ENCODE measurements at places on chromosomes 2 and 18. TPM values are rescaled to one million over a fixed set of nuclear protein-coding genes. Genes with fewer than 3 reads are reported as not detected.

Gene TSGA10
- 14.0 TPM for total RNA-seq

Gene PLGLB2
- total RNA-seq: not detected

DNA sequence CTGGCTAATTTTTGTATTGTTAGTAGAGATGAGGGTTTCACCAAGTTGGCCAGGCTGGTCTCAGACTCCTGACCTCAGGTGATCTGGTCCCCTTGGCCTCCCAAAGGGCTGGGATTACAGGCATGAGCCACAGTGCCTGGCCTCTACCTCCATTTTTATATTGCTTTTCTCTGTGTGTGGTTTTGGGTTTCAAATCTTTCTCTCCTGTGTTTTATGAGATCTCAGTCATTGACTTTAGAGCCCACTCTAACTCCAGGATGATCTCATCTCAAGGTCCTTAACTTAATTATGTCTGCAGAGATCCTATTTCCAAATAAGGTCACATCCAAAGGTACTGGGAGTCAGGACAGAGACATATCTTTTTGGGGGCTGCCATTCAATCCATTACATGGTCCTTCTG is 24.7 kb downstream of the ARL4C start:
- no peak overlapping the region for H3K4me3 ChIP-seq
- H3K4me1 ChIP-seq: no peaks in the 10 kb centered on the region
- no peaks in the 10 kb centered on the region for H3K36me3 ChIP-seq
- H3K27me3 ChIP-seq: no peaks in the 10 kb centered on the region

Gene IL37
- not detected for total RNA-seq

DNA sequence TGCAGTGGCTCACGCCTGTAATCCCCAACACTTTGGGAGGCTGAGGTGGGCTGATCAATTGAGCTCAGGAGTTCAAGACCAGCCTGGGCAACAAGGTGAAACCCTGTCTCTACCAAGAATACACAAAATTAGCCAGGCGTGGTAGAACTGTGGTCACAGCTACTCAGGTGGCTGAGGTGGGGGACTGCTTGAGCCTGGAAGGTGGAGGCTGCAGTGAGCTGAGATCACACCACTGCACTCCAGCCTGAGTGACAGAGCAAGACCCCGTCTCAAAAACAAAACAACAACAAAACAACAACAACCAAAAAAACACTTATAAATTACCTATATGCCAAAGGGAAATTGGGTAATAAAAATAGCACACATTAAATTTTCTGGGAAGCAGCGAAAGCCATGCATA is 141.6 kb downstream of the HDAC4 start:
- H3K4me1 ChIP-seq: peaks cover 31% of the 10 kb centered on the region
- H3K36me3 ChIP-seq: no peaks in the 10 kb centered on the region
- H3K4me3 ChIP-seq: no peak overlapping the region
- H3K27me3 ChIP-seq: no peaks in the 10 kb centered on the region

DNA sequence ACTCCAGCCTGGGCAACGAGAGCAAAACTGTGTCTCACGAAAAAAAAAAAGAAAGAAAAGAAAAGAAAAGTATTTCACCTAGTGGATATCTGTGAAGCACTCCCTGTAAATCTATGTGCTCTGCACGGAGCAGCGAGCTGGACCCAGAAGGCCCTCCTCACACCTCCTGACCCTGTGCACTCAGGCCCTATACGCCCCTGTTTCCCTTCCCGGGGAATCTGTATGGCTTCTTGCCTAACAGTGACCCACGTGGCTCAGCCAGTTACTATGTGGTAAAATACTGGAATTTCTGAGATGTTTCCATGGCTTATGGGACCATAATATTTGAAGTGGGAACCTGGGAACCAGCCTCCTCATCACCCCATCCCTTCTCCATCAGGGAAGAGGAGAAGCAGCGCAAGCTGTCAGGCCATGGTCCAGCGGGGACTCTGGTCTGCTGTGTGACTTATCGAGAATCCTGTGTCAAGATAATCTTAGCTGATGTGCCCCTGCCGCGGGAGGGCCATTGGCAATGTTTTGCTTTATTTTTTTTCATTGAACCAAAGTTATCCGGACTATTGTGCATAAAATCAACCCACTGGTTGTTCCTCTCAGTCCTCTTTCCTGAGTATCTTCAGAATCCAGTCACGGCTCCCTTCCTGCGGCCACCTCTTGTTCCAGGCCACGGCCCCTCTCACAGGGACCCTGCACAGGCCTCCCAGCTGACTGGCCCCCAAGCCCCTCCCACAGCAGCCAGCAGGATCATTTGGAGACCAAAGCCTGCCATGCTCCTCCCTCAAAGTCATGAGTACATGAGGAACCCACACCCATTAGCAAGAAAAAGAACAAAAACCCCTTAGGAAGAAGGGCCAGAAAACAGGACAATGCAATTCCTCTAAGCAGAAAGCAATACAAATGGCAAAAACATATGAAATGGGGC is 30.6 kb downstream of the SDC1 start:
- no peak overlapping the region for H3K4me3 ChIP-seq
- DNase-seq: no peak
- no peak overlapping the region for H3K27ac ChIP-seq
- no peaks in the 10 kb centered on the region for H3K27me3 ChIP-seq

Gene IL1A
- 0.54 TPM for total RNA-seq

- H3K4me1 ChIP-seq: peaks cover 8% of the 10 kb centered on the region
- no peaks in the 10 kb centered on the region for H3K27me3 ChIP-seq
- H3K27ac ChIP-seq: no peak overlapping the region
- H3K4me3 ChIP-seq: no peak overlapping the region
Observed at GRCh38 chr2:86417961-86418360, 23.2 kb upstream of the KDM3A start.

Gene DNER
- not detected for total RNA-seq

Gene PRSS56
- not detected for total RNA-seq

GRCh38 chr2:38381381-38382143 is 4.5 kb upstream of the ATL2 start:
- no peaks in the 10 kb centered on the region for H3K36me3 ChIP-seq
- no peak overlapping the region for H3K4me3 ChIP-seq
- DNase-seq: no peak
- H3K4me1 ChIP-seq: no peaks in the 10 kb centered on the region
- H3K27ac ChIP-seq: no peak overlapping the region
- no peaks in the 10 kb centered on the region for H3K27me3 ChIP-seq

Gene HRH4
- 0.46 TPM for total RNA-seq

- no peak for DNase-seq
- H3K4me3 ChIP-seq: no peak overlapping the region
- no peaks in the 10 kb centered on the region for H3K4me1 ChIP-seq
- H3K27ac ChIP-seq: no peak overlapping the region
- no peaks in the 10 kb centered on the region for H3K36me3 ChIP-seq
Observed at GRCh38 chr2:57962861-57963260, 83.7 kb upstream of the VRK2 start.

- peak within 1 kb of the TSS; percentile 79 for H3K27ac ChIP-seq
- H3K27me3 ChIP-seq: no peaks in the 10 kb centered on the region
- H3K4me1 ChIP-seq: peaks cover 62% of the 10 kb centered on the region
- H3K36me3 ChIP-seq: no peaks in the 10 kb centered on the region
- DNase-seq: peak; percentile 98
Observed at GRCh38 chr2:74421221-74421870, at the start of the genes C2orf81 and WDR54. Gene C2orf81, minus strand, starts transcription at chr2:74421619. Its CDS starts 59 bp downstream, at chr2:74421560. Gene WDR54, plus strand, starts transcription at chr2:74421730. Its CDS starts 424 bp downstream, at chr2:74422154.

DNA sequence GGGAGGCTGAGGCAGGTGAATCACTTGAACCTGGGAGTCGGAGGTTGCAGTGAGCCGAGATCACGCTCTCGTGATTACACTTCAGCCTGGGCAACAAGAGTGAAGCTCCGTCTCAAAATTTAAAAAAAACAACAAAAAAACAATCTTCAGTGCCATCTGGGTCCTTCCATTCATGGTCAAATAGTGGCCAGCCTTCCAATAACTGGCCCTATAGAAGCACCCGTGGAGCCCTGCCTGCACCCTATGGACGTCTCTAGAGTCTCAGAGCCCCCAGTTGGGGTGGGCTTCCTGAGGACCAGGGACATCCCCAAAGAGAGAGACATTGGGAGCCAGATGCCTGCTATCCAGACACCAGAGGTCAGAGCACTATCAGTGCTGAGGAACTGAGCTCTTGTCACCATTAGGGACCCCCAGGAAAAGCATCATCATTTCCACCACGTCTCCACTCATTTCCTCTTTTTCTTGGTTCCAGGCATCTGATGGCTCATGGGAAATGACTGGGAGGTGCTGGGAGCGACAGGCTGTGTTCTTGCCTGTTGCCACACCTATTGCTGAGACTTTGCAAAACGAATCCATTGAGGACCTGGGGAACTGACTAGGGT is 9.4 kb downstream of the NEU2 start:
- H3K27ac ChIP-seq: no peak overlapping the region
- no peaks in the 10 kb centered on the region for H3K27me3 ChIP-seq
- no peak overlapping the region for H3K4me3 ChIP-seq

DNA sequence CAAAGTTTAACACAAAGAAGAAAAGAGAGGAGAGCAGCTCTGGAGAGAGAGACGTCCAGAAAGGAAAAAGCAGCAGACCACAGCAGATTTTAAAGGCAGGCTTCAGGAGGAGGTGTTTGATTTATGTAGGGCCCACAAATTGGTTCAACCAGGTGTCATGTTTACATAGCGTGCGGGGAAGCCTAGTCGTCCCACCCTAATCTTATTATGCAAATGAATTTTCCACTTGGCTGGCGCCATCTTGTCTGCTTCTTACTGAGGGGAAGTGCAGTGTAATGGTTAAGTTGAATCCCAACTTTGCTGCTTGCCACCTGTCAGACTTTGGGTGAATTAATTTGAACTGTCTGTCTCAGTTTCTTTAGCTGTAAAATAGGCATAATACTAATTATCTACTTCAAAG is 282.4 kb upstream of the CYRIA start:
- H3K4me1 ChIP-seq: no peaks in the 10 kb centered on the region
- no peak for DNase-seq
- H3K36me3 ChIP-seq: no peaks in the 10 kb centered on the region
- H3K4me3 ChIP-seq: no peak overlapping the region

Gene STK11IP
- total RNA-seq: 44.0 TPM

Gene CHRNG
- total RNA-seq: not detected

Gene DCDC2C
- total RNA-seq: not detected

DNA sequence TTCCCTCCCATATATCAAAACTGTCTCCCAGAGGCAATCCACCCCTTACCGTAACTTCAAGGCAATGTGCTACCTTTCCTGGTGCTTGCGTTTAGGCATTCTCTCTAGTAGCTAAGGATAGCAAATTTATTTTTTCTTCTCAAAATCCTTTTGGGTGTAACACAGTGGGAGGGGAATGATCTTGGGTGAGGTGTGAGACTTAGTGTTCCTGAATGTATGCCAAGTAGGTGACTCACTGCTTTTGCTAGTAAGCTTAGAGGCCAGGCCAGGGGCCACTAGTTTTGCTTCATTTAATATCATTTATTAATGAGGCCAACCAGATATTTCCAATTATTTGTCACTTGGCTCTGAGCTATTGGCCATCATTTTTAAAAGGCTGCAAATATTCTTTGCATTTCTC is 135.5 kb downstream of the NAPG start:
- H3K36me3 ChIP-seq: no peaks in the 10 kb centered on the region
- no peaks in the 10 kb centered on the region for H3K4me1 ChIP-seq
- no peak overlapping the region for H3K4me3 ChIP-seq
- H3K27ac ChIP-seq: no peak overlapping the region

Gene SERPINB12
- total RNA-seq: not detected

Gene KRTCAP3
- 2.2 TPM for total RNA-seq

GRCh38 chr18:61635901-61636528 is 256.8 kb downstream of the RNF152 start:
- no peaks in the 10 kb centered on the region for H3K4me1 ChIP-seq
- H3K4me3 ChIP-seq: no peak overlapping the region
- DNase-seq: no peak

DNA sequence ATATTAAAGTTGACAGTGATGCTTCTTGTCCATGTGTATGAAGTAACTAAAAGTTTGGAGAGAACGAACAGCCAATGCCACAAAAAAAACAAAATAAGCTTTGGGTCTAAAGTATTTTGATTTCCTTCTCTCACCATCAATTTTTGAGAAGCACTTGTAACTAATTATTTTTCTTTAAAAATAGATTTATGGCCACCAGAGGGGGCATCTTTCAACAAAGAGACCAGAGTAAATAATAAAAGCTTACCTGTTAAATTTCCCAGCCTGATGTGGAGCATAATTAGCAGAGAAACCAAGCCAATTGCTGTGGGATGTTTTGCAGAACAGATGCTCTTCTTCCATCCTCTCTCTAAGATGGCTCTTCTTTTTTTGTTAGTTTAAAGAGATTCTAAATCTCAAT is 29.0 kb downstream of the LINC00305 start:
- H3K36me3 ChIP-seq: no peaks in the 10 kb centered on the region
- no peak overlapping the region for H3K27ac ChIP-seq
- DNase-seq: no peak
- H3K4me1 ChIP-seq: no peaks in the 10 kb centered on the region
- no peak overlapping the region for H3K4me3 ChIP-seq

- no peaks in the 10 kb centered on the region for H3K4me1 ChIP-seq
- peak; percentile 75 for DNase-seq
- H3K27me3 ChIP-seq: peaks cover 22% of the 10 kb centered on the region
- H3K27ac ChIP-seq: no peak overlapping the region
- no peaks in the 10 kb centered on the region for H3K36me3 ChIP-seq
- no peak overlapping the region for H3K4me3 ChIP-seq
Observed at GRCh38 chr2:11681722-11682589, 12.0 kb upstream of the NTSR2 start.

- H3K4me1 ChIP-seq: peaks cover 12% of the 10 kb centered on the region
- H3K36me3 ChIP-seq: peaks cover 100% of the 10 kb centered on the region
- peak; percentile 69 for DNase-seq
- H3K4me3 ChIP-seq: no peak overlapping the region
- no peak overlapping the region for H3K27ac ChIP-seq
Observed at GRCh38 chr2:239061824-239062570, 214.1 kb downstream of the TWIST2 start.

- H3K4me1 ChIP-seq: peaks cover 34% of the 10 kb centered on the region
- no peaks in the 10 kb centered on the region for H3K36me3 ChIP-seq
Observed at GRCh38 chr2:158967731-158968395, 577 bp upstream of the TANC1 start.

DNA sequence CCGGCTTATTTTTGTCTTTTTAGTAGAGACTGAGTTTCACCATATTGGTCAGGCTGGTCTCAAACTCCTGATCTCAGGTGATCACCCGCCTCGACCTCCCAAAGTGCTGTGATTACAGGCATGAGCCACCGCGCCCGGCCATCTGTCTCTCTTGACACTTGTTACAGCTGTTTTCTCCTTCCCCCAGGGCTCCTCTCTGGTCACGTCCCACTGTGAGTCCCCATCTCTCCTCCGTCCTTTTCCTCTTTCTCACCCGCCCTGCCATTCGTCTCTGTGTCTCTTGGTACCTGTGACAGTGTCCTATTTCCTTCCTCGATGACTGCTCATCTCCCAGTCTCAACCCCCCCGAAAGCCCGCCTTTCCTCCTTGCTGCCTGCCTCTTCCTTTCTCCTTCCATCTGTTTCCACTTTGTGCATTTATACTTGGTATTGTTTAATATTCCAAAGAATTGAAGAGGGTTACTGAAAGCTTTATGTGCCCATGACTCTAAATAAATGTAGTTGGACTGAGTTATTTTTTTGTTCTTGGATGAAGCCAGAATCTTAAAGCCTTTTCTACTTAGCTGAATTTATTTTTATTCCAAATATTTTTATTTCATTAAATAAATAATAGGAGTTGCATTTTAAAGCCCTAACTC is 241.5 kb downstream of the SH3RF3 start:
- H3K4me3 ChIP-seq: no peak overlapping the region
- no peaks in the 10 kb centered on the region for H3K27me3 ChIP-seq
- H3K4me1 ChIP-seq: no peaks in the 10 kb centered on the region
- H3K36me3 ChIP-seq: no peaks in the 10 kb centered on the region

Data from spleen (tissue), 13 donors.